ENCODE measurements at places on chromosomes 1 and 21. TPM values are rescaled to one million over a fixed set of nuclear protein-coding genes. Genes with fewer than 3 reads are reported as not detected.
A peak's percentile ranks its signal among the peaks of the same experiment; 100 is the strongest.

DNA sequence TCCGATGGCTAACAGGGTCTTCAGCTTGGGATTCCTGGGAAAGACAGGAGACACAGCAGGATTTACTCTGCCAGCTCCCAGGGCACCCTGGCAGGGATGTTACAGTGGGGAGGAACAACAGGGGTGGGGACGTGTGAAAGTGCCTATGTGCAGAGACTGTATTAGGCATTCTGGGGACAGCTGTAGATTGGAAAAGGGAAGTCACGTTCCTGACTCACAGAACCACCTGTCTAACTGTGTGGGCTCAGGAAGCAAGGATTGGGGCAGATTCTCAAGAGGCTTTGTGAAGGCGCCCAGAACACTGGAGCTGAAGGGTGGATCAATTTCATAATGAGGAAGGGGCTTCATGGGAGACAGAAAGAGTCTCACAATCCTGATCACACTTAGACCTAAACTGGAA, 4.4 kb downstream of the CHIT1 start:
- no peak for DNase-seq

GRCh38 chr1:22665752-22666151, 12.7 kb downstream of the C1QB start:
- no peak for DNase-seq

DNA sequence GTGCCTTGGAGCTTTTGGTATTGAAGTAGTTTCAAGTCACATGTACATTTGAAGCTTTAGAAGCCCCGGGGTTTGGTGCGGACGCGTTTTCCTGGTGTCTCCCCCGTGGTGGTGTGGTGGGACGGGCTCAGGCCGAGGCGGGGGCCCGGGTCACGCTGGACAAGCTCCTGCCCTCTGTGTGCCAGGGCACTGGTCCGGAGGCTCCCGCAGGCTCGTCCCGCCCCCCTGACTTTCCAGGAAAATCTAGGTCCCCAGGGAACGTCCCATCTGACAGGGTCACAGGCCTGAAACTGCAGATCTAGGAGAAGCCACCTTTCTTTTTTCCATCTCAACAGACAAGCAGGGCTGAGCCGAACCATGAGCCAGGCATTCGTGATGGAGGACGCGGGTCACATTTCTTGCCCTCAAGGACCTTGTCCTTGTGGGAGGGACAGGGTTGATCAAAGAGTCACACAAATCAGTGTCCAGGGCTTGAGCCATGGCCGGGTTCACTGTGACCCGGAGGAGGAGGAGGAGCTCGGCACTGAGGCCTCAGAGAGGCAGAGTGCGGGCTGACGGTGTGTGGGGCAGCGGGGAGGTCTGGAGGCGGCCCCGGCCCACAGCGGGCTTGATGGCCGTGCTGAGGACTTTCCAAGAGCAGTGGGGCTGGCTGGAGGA, 1.6 kb downstream of the DMRTB1 start:
- DNase-seq: no peak

DNA sequence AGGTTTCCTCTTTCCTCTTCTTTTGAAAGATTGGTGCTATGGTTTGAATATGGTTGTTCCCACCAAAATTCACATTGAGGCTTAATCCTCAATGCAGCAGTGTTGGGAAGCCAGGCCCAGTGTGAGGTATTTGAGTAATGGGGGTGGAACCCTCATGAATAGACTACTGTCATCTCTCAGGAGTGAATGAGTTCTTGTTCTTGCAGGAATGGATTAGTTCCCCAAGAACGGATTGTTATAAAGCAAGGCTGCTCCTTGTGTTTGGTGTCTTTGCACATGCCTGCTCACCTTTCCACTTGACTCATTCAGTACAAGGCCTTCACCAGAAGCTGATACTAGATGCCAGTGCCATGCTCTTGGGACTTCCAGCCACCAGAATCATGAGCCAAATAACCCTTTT, 223.2 kb downstream of the BACH1 start:
- no peak for DNase-seq

GRCh38 chr1:36269408-36269838, 36.7 kb upstream of the SH3D21 start:
- peak; percentile 67 for DNase-seq

GRCh38 chr1:26170472-26170821, 739 bp downstream of the ZNF593 start:
- no peak for DNase-seq

GRCh38 chr1:185720633-185721272, 13.4 kb upstream of the HMCN1 start:
- DNase-seq: no peak

- DNase-seq: no peak
Measured at GRCh38 chr1:223500560-223501425, 107.6 kb downstream of the CCDC185 start.

GRCh38 chr1:147167365-147167764, 4.9 kb downstream of the PRKAB2 start:
- no peak for DNase-seq

Gene CLEC20A
- total RNA-seq: not detected

Gene SUSD4
- total RNA-seq: 0.64 TPM
